Right ventricle myocardium superior (tissue), 1 donor: ENCODE measurements at places on chromosomes 5 and 9.

DNA sequence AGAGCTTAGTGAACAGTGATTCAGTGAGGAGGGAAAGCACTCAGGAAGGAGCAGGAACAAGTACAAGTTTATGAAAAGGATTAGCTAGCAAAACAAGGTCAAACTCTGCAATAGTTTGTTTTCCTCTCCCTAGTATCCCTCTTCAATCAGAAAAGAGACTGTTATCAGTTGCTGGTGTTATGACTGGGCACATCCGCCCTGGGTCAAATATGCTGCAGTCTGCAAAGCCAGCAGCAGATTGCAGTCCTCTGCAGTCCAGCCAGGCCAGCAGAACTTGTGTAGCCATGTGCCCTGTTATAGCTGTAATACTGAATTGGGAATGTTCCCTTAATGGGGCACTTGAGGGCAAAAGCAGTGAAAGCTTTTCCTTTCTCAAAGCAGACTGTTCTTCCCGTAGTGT, 12.0 kb downstream of the PCDHAC2 start:
- DNase-seq: no peak

DNA sequence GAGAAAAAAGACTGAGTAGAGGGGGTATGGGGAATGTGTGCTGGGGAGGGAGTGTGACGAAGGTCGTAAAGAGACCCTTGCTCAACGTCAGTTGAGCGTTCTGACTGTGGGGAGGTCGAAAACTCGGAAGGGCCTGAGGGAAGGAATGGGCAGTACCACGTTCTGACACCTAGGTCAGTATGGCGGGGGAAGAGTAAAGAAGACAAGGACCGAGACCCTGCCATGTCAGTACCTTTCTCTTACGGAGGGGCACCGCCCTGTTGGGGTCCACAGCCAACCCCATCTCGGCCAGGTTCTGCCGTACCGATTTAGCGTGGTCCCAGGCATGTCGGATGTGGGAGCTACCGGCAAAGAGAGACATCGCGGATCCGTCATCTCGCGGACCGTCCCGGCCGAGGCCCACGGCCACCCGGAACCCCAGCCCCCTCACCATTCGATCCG, 375 bp downstream of the NOP16 start:
- no peak for DNase-seq

GRCh38 chr9:69429281-69429680, 104.3 kb downstream of the ENTREP1 start:
- no peak for DNase-seq

GRCh38 chr9:90998573-90998972, 197.0 kb downstream of the SYK start:
- DNase-seq: no peak

- no peak for DNase-seq
Measured at GRCh38 chr9:114317665-114318357, 5.1 kb upstream of the ORM1 start.

DNA sequence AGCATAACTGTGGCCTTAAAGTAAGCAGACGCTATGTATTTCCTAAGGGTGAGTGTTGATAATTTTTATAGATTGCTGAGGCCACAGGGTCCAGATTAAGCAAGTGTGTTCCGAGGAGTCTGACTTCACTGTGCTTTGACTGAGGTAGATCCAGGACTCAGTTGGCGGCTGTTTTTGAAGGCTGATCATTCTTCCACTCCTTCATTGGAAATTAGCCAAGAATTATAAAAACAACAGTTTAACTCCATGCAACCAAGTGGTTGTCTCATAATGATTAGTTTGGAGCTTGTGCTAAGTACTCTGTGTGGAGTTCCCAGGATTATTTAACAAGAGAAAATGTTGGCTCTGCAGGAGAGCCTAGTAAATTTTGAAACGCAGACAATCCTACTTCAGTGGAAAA, 19.1 kb downstream of the IQGAP2 start:
- DNase-seq: no peak

DNA sequence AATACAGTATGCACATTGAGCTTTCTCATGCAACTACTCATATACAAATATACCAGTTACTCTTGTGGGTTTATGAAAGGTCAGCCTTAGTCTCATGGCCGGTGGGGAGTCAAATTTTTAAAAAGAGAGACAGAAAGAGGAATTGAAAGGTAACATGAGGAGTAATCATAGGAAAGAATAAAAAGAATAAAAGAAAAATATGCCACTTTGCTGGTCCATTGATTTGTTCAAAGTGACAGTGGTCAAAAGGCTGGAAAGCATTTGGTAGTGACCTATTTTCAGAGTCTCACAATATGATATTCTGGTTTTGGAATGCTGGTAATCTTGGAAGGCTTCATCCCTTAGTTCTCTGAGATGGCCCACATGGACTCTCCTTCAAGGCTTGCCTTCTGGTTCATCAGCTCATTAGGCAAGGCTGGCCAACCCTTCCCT, 67.0 kb downstream of the ZNF366 start:
- DNase-seq: no peak

- DNase-seq: no peak
Measured at GRCh38 chr5:129746876-129747275, 1.0 kb upstream of the MINAR2 start.

DNA sequence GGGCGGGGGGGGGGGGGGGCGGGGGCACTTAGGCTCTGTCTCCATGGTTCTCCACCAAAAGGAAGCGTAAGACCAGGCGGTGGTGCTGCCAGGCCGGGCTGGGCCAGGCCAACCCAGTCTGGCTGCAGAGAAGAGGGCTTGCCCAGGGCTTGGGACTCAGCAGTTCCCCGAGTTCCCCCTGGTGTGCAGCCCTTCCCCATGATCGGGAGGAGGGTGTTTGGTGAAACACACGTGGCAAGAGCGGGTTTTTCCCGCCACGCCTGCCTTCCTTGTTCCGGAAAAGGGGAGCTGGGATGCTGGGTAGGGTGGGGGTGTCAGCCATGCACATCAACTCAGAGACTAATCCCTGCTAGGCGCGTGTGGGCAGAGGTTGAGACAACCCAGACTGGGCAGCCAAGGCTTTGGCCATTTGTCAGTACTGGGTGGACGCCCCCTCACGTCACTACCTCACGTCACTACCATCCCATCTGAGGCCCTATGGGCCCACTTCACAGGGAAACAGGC, 32.9 kb downstream of the PRRX2 start:
- DNase-seq: peak; percentile 73

- no peak for DNase-seq
Measured at GRCh38 chr5:16952968-16953671, 17.0 kb upstream of the MYO10 start.

GRCh38 chr9:109558718-109559151, 60.6 kb upstream of the PTPN3 start:
- DNase-seq: no peak

- DNase-seq: peak; percentile 89
Measured at GRCh38 chr5:139635606-139636206, 12.4 kb upstream of the CXXC5 start.

DNA sequence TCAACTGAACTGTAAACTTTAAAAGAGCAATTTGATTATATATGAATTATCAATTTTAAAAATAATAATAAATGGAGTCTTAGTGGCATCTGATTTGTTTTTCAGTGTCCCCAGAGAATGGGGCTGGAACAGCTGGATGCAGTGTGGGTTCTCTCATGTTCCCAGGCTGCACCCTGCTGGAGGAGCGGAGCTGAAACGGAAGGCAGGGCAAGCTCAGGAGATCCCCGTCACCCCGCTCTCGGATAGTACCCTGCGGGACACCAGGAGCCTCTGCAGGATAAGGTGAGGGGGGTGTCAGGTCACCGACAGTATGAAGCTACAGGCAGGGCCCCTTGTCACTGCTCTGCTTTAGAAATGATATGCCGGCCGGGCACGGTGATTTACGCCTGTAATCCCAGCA, 57.3 kb downstream of the S1PR3 start:
- no peak for DNase-seq

GRCh38 chr5:5401095-5401494, 21.4 kb upstream of the ICE1 start:
- DNase-seq: no peak

DNA sequence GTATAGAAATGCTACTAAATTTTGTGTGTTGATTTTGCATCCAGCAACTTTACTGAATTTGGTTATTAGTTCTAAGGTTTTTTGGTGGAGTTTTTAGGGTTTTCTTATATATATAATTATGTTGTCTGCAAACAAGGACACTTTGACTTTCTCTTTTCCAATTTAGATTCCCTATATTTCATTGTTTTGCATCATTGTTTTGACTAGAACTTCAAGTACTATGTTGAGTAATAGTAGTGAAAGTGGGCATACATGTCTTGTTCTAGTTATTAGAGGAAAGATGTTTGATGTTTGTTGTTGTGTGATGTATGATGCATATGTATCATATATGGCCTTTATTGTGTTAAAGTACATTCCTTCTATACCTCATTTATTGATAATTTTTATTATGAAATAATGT, 362.3 kb upstream of the PRR16 start:
- DNase-seq: no peak

- DNase-seq: no peak
Measured at GRCh38 chr5:127235136-127235535, 55.5 kb upstream of the MEGF10 start.

GRCh38 chr9:28135549-28135948, 562.3 kb upstream of the C9orf72 start:
- no peak for DNase-seq

DNA sequence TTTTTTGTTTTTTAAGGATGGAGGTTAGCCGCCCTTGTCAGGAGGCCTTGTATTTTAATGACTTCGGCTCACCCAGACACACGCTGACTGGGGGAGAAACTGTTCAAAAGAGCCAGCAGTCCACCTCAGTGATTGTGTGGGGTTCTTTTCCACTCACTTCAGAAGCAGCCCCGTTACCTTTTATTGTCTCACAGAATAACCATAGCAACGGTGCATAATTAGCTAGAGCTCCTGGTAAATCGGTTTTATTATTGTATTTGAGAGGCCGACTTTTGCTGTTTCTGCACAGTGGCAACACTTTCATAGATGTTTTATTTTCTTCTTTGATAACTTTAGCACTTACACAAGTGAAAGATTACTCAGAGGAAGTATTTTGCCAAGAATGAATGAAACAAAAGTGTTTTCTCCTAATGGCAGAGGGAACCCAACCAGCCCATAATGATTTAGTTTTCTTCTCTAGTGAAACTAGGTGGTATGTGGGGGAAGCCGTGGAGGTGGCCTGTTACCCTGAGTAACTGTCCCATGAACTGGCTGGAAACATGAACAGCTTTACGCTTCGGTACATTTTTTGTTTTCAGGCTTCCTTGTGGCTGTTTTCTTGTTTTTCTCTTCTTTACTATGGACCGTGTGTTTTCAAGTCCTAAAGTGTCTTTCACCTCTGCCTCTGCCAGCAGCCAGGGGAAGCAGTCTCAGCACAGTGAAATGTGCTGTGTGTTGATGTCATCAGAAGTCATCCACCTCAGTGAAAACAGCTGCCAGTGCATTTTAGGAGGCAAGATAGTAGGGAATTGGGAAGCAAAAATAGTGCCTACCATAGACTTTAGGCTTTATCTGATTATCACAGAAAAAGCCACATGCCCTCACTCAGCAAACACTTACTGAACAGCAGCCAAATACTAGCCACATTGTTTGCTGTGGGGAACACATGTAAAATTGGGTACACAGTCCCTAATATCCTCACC, 414.7 kb downstream of the KDM4C start:
- no peak for DNase-seq

DNA sequence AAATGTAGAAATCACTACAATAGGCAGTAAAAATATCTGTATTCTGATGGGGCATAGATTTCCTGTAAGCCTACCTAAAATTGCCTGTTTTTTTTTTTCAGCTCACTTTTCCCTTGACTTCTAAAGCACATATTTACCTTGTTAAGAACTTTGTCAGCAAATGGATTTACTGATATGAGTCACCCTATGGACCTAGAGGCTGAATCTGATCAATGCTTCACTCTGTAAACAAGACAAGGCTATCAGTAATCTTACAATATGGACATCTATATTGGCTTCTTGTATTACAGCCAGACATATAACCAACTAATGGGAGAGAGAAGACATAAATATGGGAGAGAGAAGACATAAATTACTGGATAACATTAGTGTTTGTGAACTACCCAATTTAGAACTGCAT, 792.7 kb upstream of the CHD1 start:
- DNase-seq: no peak
